Dermis blood vessel endothelial cell (primary cell): ENCODE measurements at places on chromosomes 2 and 18.

DNA sequence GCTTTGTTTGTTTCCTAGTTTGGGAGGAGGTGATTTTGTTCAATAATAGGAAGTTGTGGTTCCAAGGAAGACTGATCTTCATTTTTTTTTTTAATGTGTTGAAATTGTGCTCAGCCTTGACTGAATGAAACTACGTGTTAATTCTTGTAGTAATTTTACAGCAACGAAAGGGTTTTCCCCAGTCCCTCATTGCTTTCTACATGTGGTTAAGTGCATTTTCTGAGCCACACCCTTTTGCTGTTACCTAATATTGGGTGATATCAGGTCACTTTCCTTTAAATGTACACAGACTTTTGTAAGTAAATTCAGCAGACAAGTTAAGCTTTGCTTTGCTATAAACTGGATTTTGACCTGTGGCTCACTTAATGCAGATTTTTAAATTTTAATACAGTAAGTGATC, 73.6 kb downstream of the OTX1 start:
- no peak for DNase-seq

- DNase-seq: no peak
Measured at GRCh38 chr2:120391911-120392665, 46.2 kb downstream of the INHBB start.

DNA sequence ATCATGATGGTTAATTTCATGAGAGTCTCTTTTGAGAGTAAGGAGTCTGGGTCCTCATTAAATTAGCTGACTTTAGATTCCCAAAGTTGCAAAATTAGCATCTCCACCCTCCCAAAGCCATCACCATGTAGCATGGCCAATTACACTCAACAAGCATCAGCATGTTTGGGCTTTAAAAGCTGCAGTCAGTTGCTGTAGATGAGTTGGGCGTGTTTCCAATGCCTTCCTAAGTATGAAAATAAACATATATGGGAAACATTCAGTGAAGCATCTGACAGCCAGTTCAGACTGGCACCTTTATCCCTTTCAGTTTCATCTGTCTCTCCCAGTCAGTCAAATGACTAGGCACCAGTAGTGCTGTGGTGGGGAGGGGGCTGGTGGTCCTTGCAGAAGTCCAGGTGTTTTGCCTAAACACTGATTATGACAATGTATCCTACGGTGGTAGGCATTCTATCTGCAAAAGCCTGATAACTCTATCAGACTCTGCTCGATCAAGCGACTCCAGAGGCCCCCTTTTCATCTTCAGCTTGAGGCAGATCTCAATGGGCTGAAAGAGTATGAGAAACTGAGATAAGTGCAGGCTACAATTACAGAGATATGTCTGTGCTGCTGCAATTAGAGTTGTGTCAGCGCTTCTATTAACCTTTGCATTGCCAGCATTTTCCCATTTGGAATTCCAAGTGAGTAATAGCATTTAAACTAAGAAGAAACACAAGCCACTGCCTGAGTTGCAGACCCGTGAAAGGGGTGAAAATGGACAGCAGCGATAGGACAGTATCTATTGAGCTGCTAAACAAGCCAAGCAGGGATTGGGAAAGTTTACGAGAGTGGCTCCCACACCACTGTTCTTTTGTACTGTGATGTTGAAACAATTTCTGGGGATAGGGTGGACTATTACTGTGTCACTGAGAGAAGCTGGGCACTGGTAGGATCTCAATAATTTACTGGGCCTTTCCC, 67.3 kb upstream of the SPOPL start:
- DNase-seq: no peak

DNA sequence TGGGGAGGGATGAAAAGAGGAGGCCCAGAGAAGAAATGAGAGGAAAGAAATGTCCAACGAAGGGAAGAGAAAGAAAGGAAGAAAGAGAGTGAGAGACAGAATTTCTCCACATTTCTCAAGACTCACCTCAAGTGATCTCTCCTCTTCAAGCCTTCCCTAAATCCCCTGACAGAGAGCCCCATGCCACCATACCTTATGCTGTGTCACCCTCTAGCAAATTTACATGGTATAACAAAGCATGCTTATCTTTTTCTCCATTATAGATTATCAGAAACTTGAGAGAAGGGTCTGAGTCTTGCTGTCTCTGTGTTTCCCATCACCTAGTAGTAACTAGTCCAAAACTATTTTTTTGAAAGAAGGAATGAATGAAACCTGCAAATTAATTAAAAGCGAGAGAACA, 1208.4 kb downstream of the DPP10 start:
- DNase-seq: no peak

GRCh38 chr18:30999186-30999585, 43.4 kb downstream of the DSC3 start:
- DNase-seq: no peak

DNA sequence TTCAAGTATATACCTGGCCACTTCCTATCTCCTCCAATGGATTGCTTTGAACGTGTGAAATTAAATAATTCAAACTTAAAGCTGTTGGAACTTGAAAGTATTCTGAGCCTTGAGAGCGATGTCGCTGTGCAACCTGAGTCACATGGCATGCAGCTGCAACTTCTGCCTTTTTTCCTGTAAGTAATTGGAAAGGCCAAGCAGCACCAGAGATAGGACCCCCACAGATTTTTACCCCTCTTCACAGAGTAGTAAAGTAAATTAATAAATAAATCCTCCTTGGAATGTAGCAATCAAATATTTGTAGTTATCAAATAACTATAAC, 3.2 kb upstream of the RNF149 start:
- DNase-seq: no peak

DNA sequence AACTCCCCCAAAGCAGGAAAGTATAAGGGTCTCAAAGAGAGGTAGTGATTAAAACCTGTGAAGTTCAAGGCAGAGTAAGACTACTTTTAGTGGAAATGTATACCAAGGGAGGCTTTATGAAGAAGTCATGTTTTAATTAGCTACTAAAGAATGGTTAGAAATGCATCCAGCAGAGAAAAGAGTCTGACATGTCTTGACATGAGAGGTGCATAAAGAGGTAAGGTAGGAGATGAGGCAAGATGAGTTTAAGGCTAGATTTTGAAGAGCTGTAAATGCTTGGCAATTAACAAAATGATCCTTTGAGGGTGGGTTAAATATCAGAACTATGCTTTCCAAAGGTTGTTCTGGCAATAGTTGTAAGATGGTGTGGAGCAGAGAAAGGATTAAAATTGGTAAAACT, 88.7 kb upstream of the WDSUB1 start:
- no peak for DNase-seq

GRCh38 chr18:37742436-37742835, 176.8 kb upstream of the CELF4 start:
- no peak for DNase-seq
